ENCODE measurements at places on chromosomes 13 and 19.

GRCh38 chr13:110557610-110558305, 3.8 kb downstream of the RAB20 start:
- DNase-seq: no peak

DNA sequence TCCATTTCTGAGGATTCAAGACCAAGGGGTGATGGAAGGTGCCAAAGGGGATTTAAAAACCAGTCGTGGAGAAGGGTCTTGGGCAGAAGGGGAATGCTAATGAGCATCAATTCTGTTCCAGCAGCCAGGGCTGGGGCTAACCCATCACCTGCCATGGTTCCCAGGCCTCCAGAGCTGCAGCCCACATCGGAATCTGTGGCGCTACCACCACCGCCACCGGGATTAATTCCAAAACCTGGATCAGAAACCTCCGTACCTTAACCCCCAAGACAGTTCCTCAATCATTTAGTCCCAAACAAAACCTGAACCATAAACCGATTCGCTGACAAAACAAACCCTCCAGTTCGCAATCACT, 583 bp downstream of the ZNF615 start:
- DNase-seq: no peak

DNA sequence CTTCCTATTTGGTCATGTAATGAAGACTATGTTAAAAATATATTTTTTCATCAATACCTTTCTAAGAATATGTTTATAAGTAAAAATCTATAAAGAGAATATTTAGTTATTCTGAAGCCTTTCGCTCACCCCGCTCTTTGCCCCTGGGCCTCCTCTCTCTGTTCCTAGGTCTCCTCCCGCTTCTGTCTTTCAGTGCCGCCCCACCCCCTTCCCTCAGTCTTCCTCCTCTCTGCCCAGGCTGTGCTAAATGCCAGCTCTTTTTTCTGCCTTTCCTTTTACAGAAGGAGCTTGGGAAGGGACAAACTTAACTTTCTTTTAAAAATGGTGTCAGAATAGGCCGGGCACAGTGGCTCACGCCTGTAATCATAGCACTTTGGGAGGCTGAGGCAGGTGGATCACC, 22.8 kb downstream of the HIF3A start:
- no peak for DNase-seq

DNA sequence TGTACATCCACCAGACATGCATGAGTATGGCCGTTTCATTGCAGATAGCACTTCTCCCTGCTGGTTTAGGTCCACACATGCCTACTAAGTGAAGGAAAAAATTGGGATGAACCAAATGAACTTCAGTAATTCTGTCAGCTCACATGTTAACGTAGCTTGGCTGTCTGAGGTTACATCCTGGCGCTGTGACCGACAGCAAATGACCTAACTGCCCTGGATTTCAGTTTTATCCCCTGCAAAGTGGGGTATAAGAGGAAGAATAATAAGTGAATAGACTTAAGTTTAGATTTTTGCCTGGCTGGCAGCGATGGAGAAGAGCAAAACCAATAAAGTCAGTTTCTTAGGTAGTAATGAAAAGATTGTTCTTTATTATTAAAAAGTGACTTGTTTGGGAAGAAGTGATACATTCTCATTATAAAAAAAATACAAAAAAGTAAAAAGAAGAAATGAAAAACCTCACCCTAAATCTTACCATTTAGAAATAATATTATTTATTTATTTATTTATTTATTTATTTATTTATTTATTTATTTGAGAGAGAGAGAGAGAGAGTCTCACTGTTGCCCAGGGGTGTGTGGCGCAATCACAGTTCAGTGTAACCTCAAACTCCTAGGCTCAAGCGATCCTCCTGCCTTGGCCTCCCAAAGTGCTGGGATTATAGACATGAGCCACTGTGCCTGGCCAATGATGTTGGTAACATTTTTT, 4.2 kb upstream of the RNF113B start:
- DNase-seq: no peak

DNA sequence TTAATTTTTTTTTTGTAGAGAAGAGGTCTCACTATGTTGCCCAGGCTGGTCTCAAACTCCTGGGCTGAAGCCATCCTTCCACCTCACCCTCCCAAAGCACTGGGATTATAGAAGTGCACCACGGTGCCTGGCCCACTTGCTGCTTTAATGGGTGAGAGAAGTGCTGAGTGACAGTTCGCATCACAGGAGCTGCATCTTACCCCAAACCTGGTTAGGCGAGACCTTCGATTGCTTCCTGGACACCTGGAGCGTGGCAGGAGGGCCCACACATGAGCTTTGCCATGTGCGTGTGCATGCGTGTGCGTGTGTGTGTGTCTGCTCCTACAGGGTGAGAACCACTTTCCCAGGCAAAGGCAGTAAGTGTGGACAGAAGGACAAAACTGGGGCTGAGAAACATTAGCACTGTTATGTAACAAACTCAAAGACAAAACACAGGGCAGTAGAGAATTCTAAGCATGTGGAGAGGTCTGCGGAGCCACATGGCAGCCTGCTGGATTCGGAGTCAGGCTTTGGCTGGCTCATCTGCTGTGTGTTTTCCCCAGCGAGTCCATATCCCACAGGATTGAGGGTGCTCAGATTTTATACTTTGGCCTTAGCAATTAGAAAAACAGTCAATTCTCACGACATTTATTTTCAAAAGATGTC, 11.7 kb upstream of the MTIF3 start:
- peak; percentile 59 for DNase-seq

DNA sequence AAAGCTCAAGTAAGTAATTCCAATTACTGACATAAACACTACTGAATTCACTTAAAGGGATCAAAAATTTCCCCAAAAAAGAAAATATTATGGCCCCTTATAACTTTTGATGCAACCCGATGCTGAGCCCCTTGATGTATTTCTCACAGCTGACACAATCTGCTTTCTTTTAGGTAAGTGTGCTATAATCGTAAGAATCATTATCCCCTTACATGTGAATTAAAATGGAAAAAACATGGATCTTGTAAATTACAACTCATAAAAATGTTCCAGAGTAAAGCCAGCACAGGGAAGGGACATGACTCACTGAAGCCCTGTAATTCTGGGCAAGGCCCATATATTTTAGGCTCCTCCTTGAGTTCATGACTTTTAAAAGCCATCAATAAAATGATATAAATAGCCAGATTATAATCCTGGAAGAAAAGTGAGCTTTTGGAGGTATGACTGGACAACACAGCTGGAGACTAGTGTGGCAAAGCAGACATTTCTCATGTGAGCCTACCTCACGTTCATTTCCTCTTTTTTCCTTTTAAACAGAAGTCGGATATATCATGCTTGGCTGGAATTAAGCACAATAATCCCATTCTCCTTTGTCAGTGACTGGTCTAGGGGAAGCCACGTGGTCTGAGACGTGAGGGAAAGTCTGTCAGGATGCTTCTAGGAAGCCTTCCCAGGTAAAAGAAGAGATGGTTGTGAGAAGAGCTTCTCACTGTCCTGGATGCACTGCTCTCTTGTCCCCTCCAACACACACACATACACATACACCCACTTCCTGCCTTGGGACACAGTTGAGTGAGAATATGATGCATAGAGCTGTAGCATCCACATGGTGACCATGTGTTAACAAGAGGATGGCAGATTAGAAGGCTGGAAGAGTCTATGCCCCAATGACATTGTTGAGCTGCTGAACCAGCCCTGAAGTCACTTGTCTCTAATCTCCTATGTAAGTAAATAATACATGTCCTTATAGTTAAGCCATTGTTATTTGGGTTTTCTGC, 165.4 kb downstream of the RGCC start:
- no peak for DNase-seq

DNA sequence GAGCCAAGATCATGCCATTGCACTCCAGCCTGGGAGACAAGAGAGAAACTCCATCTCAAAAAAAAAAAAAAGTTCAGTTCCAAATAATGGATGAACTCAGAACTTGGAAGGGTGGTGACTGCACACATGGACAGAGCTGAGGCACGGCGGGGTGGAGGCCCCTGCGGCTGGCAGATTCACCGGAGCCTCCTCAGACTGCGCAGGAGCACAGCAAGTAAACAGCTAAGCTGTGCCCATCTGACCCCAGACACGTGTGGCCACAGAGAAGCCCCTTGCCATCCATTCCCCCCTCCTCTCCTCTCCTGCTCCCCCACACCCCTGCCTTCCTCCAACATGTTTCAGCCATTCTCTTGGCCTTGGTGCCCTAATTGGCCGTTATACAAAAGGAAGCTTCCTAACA, 15.6 kb upstream of the PROZ start:
- no peak for DNase-seq

Data from cerebellar cortex (tissue), 1 donor.